Endothelial cell (in vitro differentiated cells): ENCODE measurements at places on chromosomes 4 and X. TPM values are rescaled to one million over a fixed set of nuclear protein-coding genes. Genes with fewer than 3 reads are reported as not detected.

CLDN34 gene
- 0.64 TPM for total RNA-seq

NOX1 gene
- total RNA-seq = not detected

SYTL4 gene
- total RNA-seq = 3.9 TPM

ARMCX1 gene
- total RNA-seq = 35.2 TPM

CABS1 gene
- not detected for total RNA-seq

PLP1 gene
- 9.6 TPM for total RNA-seq

DMRTC1 gene
- 0.38 TPM for total RNA-seq
